Brain microvascular endothelial cell (primary cell): ENCODE measurements at places on chromosomes 13 and 19.
A peak's percentile ranks its signal among the peaks of the same experiment; 100 is the strongest.

DNA sequence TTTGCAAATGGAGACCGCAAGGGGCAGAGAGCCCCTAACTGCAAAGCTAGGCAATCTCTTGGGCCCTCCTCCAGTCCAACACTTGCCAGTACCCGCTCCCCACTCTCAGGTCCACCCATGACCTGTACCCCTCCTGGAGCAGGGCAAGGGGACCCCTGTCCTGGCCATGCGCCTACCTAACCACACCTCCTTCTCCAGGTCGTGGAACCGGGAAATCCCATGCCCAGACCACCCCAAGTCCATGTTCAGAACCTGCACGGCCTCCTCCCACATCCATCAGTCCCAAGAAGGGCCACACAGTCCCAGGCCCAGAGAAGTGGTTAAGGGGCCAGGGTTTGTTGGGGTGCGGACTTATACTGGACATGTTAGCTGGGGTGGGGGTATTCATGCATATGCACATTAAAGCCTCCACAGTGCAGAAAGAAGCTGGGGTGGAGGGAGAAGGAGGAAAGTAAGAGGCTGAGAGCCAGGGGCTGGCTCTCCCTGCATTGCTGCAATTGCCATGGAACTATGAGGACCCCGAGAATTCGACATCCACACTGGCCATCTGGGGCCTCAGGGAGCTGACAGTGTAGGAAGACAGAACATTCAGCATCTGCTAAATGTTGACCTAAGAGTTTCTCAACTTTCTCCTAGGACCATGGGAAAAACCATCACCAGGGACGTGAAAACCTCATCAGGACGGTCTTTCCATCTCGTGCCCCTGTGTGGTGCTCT is 39.0 kb downstream of the HSPH1 start:
- DNase-seq: no peak

- no peak for DNase-seq
Observed at GRCh38 chr13:27005556-27005955, 166.1 kb downstream of the USP12 start.

DNA sequence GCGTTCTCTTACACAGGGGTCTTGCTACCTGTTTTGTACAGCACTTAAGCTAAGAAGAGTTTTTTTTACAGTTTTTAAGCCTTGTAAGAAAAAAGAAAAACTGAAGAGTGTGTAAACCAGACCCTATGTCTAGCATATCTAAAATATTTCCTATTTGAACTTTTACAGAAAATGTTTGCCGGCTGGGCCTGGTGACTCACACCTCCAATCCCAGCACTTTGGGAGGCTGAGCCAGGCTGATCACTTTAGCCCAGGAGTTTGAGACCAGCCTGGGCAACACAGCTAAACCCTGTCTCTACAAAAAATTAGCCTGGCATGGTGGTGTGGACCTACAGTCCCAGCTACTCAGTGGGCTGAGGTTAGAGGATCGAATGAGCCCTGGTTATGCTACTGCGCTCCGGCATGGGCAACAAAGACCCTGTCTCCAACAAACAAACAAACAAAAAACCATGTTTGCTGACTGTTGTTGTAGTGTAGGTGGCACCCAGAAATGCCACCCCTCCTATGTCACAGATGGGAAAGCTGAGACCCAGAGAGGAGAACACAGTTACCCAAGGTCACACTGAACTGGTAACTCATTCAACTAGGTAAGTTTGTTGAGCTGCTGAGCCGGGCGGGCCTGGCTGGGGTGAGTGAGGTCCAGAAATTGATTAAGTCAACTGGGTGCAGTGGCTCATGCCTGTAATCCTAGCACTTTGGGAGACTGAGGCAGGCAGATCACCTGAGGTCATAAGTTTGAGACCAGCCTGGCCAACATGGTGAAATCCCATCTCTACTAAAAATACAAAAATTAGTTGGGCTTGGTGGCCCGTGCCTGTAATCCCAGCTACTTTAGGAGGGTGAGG is 1.9 kb upstream of the VASP start:
- DNase-seq: peak; percentile 54

- no peak for DNase-seq
Observed at GRCh38 chr19:34299576-34299975, 45.2 kb downstream of the GARRE1 start.

DNA sequence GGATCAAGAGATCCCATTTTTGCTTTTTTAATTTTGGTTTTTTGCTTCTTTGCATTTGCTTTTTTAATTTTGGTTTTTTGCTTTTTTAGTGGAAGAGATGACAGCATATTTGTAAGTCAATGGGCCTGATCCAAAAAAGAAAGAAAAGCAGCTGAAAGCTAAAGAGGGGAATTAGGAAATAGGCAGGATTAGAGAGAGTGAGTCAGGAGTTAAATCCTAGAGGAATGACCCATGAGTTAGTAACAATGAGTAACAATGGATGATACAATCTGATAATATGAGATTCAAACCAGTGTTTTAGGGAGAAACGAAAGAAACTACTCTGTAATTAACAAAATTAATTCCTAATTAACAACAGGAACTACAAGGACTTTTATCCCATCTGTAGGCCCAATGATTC is 111.2 kb upstream of the SGCG start:
- DNase-seq: no peak

DNA sequence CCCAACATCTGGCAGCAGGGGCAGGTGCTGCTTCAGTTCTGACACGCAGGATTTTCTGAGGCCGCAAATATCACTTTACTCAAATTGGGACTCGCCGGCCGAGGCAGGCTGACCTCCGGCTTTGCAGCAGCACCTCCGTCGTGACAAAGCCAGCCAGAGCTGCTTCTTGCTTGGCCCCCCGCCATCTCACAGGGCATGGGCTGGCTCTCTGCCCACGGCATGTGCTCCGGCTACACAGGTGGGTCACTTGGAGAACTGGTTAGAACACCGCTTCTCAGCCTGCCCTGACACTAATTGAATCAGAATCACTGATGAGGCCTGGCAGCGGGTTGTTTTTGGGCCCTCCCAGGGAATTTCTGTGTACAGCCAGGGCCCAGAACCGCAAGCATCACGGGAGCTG is 112.3 kb downstream of the SLC7A1 start:
- DNase-seq: no peak

- no peak for DNase-seq
Observed at GRCh38 chr19:45884682-45885555, 1.0 kb downstream of the IRF2BP1 start.
